ENCODE measurements at places on chromosomes 1 and 21.

- DNase-seq = no peak
Observed at GRCh38 chr1:11328444-11328843, 55.4 kb downstream of the UBIAD1 start.

- no peak for DNase-seq
Observed at GRCh38 chr1:212671342-212672031, 28.2 kb downstream of the BATF3 start.

DNA sequence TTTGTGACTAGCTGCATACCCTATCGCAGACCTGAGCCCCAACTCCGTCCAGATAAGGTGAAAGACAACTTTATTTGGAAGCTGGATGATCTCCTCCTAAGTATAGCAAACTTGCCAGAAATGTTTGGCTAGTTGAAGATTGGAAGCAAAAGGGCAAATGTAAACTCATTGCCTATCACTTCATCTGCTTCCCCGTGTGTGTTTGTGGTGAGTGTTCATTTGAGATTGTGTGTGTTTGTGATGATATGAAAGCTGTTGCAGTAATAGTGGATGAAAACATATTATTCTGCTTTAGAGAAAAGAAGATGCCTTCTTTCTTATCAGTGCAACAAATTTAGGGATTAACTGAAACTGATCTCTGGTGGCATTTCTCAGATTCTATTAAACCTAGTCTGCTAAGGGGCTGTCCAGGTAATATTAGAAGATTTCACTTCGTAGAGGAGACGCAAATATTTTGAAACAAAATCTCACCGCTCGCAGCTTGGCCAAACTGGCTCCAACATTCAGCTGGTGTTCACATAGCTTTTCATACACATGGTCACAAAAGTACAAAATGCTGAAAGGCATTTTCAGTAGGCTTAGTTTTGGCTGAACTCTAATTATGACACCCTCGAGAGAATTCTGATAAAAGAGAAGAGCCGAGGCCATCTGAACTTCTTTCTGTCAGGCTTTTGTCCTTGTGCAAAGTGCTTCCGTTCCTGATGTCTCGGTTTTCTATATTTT is 1.1 kb downstream of the TBX19 start:
- no peak for DNase-seq

GRCh38 chr1:190908246-190908645 is 430.6 kb upstream of the BRINP3 start:
- DNase-seq = no peak

DNA sequence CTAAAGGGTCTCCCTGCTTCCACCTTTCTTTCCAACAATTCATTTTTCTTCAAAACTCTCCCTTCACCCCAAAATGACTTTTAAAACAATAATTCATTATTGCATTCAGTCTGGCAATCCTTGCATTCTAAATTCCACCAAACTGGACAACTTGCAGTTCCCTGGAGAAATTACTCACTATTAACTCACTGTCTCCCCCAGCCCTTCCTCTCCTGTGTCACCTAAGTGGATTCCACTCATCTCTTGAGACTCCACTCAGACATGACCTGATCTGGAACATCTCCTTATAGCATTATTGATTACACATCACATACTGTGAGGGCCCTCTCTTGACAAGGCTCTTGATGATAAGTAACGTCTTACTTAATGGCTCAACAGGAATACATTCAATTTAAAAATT is 257.1 kb downstream of the BRINP2 start:
- DNase-seq = no peak

- DNase-seq = no peak
Observed at GRCh38 chr1:160742428-160743127, 3.5 kb downstream of the SLAMF7 start.

All from eye (tissue), 1 donor.